Stimulated activated CD8-positive, alpha-beta memory T cell treated with anti-CD3 and anti-CD28 coated beads, Interleukin-7, amount 100 ng/mL, for 1 hour (primary cell): ENCODE measurements at places on chromosomes 2 and 18.

DNA sequence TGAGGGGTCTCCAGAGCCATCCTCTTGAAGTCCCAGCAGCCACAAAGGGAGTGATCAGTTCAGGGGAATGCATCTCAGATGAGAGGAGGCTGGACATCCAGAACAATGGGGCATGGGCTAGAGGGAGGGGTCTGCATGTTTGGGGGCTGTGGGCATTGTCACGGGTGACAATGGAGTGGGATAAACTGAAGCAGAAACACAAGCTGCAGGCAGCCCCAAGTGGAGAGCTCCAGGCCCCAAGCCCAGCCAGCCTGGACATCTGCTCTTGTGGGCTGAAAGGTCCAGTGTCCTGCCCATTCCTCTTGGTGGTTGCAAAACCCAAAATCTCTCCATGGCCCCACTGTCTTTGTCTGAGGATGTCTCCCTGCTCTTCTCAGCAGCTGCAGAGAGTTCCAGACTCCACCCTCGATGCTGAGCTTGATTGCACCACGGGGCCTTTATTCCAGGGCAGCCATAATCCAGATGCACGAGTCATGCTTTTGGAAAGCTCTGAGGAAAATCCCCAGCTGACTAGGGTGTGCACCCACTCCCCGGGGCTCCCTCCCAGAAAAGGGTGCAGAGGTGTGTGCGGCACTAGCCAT is 149.4 kb downstream of the TNS1 start:
- no peak for DNase-seq

DNA sequence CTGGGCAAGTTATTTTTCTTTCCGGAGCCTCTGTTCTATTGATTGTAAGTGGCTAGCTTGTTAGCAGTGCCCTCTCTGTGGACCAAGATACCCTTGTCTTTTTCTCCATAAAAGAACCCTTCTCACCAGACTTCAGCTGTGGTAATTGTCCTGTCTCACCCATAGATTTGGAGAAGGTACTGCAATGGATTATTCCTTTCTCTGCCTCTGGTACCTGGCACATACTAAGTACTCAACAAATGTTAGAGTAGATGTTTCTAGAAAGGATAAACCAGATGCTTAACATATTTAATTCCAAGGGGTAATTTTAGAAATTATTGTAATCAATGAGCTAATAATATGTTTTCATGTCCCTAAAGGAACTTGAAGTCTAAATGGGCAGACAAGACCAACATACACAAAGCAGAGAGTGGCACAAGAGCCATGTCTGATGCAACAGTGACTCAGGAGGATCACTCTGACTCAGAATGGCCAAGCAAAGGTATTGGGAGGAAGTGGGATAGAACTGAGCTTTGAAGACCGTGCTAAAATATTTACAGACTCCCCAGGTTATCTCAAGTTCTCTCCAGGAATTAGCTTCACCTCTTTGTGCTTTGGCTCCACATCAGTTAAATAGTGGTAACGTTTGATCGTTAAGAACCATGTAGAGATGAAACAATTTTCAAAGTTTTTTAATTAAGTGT is 129.7 kb upstream of the OSR1 start:
- no peak for DNase-seq

- no peak for DNase-seq
These were observed 1281.3 kb upstream of the ZEB2 start for GRCh38 chr2:145801210-145801609.

DNA sequence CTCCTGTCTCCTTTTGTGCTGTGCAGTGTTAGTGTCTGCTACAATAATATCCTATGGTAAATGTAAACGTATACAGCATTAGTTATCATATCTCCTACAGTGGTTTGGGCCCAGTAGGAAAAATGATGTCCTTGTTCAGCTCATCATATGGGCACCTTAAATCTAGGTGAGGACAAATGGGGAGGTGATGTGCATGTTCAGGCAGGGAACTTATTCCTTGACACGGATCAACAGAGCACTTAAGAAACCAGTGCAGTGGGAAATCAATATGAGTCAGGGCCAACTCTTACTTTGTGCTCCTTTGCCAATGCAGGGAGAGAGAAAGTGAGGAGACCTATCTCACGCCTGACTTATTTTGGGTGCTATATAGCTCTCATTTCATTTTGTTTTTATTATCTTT is 76.4 kb downstream of the KLHL14 start:
- DNase-seq: no peak

DNA sequence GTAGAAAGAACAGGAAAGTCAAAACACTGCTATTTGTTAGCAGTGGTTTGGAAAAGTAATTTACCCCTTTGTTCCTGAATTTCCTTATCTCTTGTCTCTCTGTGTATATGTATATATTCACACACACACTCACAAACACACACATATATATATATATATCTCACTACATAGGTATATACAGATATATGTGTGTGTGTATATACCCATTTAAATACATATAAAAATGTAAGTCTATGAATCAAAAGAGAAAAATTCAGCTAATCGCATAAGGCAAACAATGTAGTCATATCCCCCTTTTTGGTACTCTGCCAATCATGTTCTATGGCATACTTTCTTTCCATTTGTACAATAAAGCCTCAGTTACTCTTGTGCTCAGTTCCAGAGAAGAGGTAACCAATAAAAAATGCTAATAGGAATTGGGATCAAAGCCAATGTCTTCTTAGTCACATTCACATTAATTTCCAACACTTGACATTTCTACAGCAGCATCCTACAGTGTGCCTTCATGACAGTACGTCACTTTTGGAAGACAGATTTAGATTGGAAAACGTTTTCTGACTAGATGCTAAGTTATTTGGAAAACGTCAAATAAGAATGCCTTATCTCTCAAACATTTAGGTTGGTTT is 94.6 kb downstream of the MC4R start:
- no peak for DNase-seq

GRCh38 chr2:223697892-223698645 is 95.9 kb upstream of the SCG2 start:
- no peak for DNase-seq

DNA sequence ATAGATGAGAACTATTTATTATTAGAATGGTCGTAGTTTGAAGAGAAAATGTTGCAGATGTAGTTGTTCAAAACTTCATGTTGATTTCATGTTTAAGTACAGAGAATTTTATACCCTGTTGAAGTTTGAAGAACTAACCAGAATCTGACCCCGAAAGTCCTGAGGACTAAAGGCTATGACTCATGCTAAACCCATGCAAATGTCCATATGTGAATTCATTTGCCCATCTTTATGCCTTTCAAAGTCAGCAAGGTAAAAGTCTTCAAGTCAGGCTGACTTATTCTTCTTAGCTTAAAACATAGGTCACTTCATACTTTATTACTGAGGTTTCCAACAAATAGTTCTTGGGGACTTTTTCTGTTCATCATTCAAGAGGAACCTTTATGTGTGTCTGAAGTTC is 185.5 kb downstream of the CCDC85A start:
- DNase-seq: no peak

GRCh38 chr2:21220930-21221329 is 97.2 kb downstream of the TDRD15 start:
- DNase-seq: no peak

GRCh38 chr2:16680781-16681180 is 15.1 kb upstream of the CYRIA start:
- no peak for DNase-seq

- no peak for DNase-seq
These were observed 682.7 kb upstream of the FANCL start for GRCh38 chr2:58923869-58924268.

GRCh38 chr2:79832511-79833234 is 319.8 kb downstream of the CTNNA2 start:
- DNase-seq: no peak

GRCh38 chr18:28946471-28946870 is 769.5 kb upstream of the CDH2 start:
- no peak for DNase-seq

DNA sequence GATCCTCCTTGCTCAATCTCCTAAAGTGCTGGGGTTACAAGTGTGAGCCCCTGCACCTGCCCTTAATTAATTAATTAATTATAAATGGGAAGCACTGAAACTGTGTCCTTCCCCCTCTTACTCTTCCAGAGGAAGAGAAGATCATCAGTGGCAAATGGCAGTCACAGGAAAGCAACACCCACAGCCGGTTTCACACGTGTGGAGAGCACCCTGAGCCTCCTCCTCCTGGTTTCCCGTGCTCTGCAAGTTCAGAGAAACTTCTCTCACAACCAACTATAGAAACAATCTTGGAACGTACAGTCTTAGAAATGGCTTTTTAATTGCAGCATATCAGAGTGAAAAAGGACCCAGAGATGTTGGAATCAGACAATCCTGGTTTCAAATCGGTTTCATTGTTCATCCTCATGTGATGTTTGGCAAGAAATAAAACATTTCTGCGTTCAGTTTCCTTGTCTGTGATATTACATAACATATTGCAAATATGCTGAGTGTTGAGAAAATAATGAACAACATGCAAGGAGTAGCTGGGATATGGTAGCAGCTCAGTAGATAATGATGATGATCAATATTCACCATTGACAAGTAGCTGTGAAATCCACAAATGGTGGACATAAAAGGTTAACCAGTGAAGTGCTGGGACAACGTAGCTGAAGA is 141.0 kb upstream of the KCTD1 start:
- no peak for DNase-seq

DNA sequence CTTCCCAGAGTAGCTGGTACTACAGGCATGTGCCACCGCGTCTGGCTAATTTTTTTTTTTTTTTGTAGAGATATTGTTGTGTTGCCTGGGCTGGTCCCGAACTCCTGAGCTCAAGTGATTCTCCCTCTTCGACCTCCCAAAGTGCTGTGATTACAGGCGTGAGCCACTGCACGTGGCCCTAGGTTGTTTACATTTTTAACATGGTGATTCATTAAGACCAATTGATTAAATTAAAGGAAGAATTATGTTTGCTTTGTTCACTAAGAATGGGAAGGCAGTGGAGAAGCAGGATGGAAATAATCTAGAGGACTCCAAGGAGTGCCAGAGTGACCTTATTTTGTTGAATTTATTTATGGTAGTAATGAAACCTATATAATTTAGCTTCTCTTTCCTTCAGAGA is 7.5 kb downstream of the LCLAT1 start:
- DNase-seq: no peak

DNA sequence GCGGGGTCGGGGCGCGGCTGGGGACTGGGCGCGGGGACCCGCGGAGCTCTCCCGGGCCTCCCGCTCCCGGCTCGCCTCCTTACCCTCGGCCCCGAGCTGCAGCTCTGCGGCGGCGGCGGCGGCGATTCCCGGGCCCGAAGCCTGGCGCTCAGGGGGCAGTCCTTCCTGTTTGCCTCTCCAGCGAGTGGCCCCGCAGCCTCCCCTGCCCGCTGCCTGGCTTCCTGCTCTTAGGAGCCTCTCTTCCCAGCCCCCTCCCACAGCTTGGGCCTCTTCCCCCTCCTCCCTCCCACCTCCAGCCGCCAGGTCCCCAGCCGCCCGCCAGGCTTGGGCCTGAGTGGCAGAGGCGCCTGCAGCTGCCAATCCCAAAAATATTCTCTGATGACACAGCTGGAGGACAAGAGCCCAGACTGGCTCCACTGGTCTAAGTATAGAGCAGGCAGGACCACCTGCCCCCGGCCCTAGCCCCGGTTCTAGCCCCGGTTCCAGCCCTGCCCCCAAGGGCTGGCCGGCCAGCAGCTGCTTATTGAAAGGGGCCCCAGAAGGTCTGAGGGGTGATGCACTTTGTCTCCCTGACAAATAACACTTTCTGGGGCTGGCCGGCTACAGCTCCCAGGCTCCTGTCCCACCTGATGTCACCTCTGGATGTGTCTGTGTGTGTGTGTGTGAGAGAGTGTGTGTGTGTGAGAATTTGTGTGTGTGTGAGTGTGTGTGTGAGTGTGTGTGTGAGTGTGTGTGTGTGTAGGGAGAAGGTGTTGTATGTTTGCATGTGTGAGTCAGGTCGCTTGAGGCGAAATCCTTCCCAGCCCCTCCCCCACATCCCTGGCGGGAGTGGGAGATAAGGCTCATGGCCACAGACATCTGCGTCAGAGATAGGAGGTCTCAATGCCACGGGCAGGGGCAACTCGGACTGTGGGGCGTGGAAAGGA is at the start of gene OBSL1:
Gene OBSL1 (minus strand): TSS at position 229 of the 926 bp plus-strand sequence. CDS start 307 bp downstream, outside the sequence.
- DNase-seq: no peak
